ENCODE measurements at places on chromosomes 13 and 19. TPM values are rescaled to one million over a fixed set of nuclear protein-coding genes. Genes with fewer than 3 reads are reported as not detected.

DNA sequence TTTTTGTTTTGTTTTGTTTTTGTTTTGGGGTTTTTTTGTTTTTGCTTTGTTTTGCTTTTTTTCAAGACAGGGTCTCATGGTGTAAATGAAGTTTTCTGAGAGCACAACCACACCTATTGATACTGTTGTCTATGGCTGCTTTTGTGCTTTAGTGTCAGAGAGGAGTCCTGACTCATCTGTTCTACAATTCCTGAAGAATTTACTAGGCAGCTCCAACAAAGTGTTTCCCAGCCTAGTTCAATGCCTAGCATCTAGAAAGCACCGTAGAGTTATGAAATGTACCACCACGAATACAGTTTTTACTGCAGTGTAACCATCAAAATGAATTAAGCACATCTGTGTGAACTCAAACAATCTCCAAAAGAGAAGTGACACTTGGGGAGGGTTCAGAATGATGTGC is 21.2 kb downstream of the SAFB start:
- DNase-seq = no peak
- H3K27me3 ChIP-seq = no peaks in the 10 kb centered on the region
- H3K4me3 ChIP-seq = no peak overlapping the region
- H3K27ac ChIP-seq = no peak overlapping the region

DNA sequence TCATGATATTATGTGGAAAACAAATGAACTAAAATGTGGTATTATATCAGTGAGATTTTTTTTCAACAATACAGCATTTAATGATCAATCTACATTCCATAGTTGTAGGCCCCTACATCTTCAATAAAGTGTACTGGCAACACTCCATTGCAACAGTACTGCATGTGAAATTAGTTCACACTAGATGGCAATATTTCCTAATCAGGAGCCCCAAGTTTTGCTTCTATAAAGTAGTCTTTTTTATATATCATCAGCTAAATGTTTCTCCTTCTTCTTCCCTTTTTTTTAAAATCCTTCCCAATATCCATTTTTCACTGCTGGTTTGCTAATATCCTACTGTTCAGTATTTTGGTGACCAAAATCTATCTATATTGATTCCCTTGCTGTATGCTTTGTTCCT is 528.3 kb upstream of the ATXN8OS start:
- H3K36me3 ChIP-seq = no peaks in the 10 kb centered on the region
- no peak overlapping the region for H3K27ac ChIP-seq
- H3K4me1 ChIP-seq = no peaks in the 10 kb centered on the region
- no peak for DNase-seq

The ZNF780B gene
- 13.8 TPM for polyA plus RNA-seq

The YJEFN3 gene
- polyA plus RNA-seq = 0.77 TPM

The SYDE1 gene
- 14.2 TPM for polyA plus RNA-seq
